ENCODE measurements at places on chromosomes 5 and 9.

DNA sequence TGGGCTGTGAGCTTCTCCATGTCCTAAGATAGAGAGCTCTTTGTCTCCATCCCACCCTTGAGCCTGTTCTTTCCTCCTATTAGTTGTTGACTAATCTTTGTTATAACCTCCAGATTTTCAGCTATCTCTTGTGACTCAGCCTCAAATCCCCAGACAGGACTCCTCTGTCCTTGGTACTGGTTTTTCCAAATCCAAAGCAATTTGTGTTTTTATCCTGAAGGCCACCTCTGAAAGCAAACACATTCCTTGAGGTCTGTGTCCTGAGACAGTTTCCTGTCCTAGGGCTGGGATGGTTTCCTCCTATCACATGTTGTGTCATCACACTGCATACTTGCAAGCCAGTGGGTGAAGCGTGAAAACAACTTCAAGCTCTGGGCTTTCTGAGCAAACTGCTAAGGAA is 8.5 kb downstream of the TNC start:
- DNase-seq = no peak

DNA sequence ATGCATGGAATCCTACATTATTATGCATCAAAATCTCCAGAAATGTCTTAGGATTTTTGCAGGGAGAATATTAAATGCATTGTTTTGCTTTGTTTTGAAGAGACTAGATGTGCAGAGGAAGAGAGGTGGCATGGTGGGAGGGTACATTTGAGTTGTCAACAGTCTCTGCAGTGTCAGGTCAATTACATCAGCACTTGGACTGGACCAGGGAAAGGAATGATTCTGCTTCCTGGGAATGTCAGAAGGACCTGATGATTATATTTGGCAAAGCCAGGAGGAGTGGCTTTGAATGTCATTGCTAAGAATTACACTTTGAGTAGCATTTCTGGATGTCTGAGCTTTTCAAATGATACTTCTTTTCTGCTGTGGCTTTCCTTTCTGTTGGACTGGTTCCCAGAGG is 17.5 kb upstream of the TMEFF1 start:
- no peak for DNase-seq

- DNase-seq = no peak
Measured at GRCh38 chr5:178361657-178362445, 129.2 kb upstream of the PHYKPL start.

DNA sequence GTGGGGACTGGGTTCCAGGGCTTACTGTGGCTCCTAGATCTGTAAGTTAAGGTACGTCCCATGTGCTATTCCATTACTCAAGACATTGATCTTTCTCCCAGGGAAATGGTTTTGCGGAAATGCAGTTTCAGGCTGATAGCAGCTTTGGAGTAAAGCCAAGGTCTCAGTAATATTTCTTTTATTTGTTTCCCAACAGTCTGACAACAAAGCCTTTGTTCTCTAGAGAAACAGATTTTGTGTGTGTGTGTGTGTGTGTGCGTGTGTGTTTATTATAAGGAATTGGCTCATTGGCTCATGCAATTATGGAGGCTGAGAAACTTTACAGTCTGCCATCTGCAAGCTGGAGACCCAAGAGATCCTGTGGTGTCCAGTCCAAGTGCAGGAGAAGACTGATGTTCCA is 12.1 kb upstream of the POC5 start:
- DNase-seq = no peak

DNA sequence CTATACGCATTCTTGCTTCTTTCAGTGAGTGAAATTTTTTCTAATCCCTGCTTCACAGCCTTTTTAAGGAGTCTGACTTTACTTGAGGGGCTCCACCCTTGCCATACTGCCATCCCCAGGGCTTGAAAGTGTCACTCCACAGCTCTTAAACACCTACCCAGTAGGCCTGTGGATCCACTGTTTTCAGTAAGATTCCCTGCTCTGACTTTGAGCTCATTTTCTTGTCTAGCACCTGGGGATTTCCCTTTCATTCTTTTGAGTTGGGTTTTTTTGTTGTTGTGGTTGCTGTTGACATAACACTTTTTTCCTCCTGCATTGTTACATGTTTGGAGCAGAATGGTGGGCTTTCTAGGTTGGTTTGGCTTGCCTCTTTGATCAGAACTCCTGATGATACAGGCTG is 23.6 kb downstream of the SREK1IP1 start:
- DNase-seq = no peak

DNA sequence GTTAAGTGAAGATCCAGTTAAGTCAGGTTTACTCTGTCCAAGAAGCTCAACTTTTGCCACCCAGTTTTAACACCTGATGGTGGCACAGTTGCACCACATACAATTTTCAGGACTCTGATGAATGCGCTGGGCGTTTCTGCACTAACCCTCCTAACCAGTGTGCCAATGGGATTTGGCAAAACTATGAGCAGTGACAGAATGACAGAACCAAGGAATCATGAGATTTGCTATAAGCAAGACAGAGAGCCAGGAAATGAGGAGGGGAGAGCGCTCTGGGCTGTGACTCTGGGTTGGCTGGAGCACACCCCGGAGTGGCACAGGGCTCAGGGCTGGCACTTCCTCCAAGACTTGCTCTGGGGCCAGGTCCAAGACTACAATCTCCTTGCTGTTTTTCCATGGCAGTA is 84.1 kb downstream of the SH3PXD2B start:
- DNase-seq = no peak

DNA sequence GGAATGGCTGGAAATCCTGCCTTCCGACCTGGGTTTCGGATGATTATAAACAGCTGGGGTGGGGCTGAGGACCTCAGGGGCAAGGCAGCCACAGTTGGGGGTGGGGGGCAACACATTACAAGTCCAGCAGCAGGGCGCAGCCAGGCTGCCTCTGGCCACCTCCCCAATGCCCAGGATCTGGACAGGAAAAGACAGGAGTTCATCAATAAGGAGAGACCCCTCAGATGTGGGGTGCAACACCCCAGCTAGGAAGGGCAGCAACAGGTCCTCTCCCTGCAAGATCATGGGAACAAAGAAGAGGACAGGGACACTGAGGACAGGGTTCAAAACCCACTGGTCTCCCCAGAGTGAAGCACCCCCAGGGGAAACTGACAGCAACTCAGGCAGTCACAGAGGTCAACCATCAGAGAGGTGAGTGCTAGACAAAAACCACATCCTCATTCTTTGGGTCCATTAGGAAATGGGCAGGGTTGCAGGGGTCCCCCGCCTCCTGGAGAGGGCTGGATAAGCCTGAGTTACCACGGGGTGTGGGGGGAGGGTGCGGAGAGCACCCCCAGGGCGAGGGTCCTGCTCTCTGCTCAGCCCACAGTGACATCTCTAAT is 33.5 kb downstream of the SEMA4D start:
- DNase-seq = no peak

DNA sequence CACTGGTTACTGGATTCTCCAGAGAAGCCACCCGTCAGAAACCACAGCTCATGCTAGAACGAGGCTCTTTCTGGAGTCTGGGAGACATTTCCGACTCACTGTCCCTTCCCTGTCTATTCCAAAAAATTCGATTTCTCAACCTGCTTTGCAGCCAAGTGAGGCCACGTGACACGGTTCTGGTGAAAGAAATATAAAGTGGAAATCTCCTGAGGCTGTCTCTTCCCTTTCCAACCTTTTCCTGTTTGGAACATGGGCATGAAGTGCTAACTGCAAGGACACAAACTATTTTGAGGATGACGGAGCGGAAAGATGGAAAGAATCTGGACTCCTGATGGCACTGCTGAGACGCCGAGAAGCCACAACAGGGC is 6.1 kb upstream of the PTGS1 start:
- DNase-seq = no peak

GRCh38 chr9:109894921-109895758 is 115.1 kb downstream of the PALM2AKAP2 start:
- DNase-seq = no peak

GRCh38 chr9:83656952-83657351 is 34.0 kb downstream of the IDNK start:
- DNase-seq = no peak

DNA sequence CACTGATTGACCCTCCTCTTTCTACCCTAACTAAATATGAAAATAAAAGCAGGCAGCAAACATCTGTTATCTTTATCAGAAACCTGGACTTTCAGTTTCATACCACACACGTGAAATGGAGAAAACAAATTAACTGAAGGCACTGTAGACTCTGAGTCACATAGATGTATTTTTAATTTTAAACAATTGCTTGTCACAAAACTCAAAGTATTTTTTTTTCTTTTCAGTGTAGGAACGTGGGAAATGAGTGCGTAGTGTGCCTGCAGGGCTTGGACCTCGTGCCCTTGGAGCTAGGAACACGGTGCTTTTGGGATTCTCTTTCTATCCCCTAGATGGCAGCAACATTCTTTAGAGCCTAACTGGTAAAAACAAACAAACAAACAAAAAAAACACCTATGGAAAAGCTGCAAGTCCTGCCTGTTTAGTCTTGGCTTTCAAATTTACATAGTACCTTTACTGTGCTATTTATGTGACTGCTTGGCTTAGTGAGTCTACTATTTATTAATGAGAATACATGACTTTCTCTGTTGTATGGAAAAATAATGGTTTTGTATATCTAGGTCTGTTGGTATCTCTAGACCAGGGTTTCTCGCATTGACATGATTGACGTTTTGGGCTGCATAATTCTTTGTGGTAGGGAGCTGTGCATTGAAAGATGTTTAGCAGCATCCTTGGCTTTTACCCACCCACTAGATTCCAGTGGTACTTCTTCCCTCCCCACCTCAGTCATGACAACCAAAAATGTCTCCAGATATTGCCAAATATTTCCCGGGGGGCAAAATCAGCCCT is 16.8 kb upstream of the ACTBL2 start:
- no peak for DNase-seq

DNA sequence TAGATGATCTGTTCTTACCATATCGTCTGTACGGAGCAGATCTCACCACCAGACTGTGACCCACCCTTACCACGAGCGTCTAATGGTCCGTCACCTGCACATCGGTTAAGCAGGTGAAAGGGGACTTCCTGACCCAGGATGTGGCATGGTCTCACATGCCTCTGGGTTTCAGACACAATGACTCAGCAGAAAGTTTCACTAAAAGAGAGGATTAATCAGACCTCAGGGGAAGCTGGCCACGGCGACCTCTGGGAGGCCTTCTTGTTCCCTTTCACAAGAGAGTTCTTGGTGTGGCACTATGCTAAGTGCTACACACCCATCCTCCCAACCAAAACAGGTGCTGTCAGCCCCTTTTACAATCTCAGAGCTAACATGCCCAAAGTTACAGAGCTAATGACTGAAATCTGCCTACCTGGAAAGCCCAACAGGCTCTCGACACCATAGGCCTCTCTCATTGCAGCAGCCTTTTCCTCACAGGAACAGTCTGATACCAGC is 41.6 kb downstream of the ADAMTS12 start:
- DNase-seq = no peak

DNA sequence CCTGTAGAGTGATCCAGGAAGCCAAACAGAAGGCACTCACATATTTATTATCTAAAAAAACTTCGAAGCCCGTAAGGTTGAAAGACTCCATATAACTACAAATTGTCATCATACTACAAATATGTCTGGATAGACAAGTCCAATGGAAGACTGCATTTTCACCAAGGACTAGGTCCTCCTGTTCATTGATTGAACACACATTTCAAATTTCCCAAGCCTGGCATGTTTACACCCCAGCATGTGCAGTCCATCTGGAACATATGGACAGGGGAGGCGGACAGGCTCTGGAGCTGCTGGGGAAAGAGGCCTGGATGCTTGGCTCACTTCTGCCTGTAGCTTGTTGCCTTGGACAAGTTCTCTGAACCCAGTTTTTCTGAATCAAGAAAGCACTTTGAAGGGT is 378.7 kb downstream of the ENC1 start:
- DNase-seq = no peak

- DNase-seq = no peak
Measured at GRCh38 chr5:177300951-177301350, 2.6 kb downstream of the RAB24 start.

DNA sequence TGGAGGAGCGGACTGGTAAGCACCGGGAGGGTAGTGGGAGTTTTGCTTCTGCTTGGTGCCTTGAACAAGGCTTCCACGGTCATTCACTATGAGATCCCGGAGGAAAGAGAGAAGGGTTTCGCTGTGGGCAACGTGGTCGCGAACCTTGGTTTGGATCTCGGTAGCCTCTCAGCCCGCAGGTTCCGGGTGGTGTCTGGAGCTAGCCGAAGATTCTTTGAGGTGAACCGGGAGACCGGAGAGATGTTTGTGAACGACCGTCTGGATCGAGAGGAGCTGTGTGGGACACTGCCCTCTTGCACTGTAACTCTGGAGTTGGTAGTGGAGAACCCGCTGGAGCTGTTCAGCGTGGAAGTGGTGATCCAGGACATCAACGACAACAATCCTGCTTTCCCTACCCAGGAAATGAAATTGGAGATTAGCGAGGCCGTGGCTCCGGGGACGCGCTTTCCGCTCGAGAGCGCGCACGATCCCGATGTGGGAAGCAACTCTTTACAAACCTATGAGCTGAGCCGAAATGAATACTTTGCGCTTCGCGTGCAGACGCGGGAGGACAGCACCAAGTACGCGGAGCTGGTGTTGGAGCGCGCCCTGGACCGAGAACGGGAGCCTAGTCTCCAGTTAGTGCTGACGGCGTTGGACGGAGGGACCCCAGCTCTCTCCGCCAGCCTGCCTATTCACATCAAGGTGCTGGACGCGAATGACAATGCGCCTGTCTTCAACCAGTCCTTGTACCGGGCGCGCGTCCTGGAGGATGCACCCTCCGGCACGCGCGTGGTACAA is 556 bp downstream of the PCDHGC3 start:
- DNase-seq = no peak

DNA sequence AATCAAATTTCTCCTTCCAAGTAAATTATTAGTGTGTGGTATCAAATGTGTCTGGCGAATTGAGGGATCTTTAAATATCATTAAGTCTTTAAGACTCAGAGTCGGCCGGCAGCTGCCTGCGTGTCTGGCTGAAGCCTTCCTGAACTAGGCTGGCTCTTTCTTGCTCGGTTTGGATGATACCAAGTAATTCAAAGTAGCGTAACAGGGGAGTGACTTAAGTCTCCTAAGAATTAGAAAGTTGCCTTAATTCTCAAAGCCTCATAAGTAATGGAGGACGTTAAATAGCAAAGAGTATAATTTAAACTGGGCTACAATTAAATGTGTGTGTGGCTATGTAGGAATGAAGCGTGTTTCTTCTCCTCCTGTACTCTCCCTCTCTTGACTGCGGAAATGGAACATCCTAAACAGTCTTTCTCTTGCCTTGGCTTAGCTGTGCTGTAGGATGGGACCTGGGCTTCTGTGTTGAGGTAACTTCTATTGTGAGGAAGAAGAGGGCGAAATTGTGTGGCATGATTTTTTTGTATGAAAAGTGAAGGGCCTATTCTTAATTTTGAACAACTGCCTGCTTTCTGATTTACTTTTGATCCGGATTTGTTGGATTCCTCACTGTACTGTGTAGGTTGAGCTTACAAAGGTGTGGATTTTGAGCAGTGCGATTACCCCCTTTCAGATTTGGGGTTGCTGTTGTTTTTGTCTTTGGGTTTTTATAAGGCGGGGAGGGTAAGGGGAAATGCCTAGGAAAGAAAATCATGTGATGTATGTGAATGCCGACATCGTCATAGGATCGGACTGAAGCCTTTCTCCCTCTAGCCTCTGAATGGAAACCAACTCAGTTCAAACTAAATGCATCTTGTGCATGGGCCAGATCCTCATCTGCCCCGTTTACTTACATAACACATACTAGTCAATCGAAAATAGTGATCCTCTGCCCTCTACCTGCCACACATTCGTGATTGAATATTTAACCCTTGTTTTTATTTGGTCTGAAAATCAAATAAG is 29.9 kb downstream of the CPEB4 start:
- DNase-seq = peak; percentile 33

- DNase-seq = no peak
Measured at GRCh38 chr5:170297589-170298462, at the start of gene LCP2. LCP2 (minus strand) TSS chr5:170297777; CDS start chr5:170297611, 166 bp downstream.

GRCh38 chr5:140109759-140110645 is 3.9 kb upstream of the PURA start:
- DNase-seq = no peak

- DNase-seq = no peak
Measured at GRCh38 chr5:149412783-149413476, 33.8 kb upstream of the IL17B start.

Measured in activated naive CD4-positive, alpha-beta T cell (primary cell).